Stimulated activated CD8-positive, alpha-beta memory T cell treated with anti-CD3 and anti-CD28 coated beads, Interleukin-12 subunit alpha, Interleukin-12 subunit beta, amount 100 ng/mL, for 4 hours (primary cell): ENCODE measurements at places on chromosomes 1 and 21.

DNA sequence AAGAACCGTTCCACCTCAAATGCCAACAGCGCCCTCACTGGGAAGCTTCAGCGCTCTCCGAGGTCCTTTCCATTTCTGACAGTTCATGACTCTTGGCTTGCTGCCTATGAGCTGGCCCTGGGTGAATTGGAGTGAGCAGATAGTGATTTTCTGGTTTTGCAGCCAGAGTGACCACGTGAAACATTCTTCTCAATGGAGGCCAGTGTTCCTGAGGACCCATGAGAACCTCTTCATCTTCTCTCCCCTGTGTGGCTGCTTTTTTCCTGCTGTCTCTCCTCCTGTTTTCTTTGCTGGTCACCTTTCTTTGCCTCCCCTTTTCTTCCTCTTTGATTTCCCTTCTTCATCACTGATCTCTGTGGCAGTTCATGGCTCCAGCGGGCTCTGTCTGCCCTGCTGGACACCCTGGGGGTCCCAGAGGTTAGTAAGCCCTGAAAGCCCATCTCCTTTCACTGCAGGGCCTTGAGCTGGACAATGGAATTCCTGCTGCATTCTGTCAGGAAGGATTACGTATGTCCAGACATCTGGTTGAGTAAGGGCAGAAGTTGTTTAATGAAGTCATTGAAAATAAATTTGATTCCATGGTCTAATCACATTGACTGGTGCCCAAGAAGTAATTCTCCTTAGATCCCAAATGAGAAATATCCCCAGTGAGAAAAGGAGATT is 29.9 kb downstream of the VASH2 start:
- no peak for DNase-seq

GRCh38 chr21:26732432-26733221 is 112.6 kb downstream of the ADAMTS1 start:
- DNase-seq: no peak

GRCh38 chr1:234989019-234989418 is 139.6 kb downstream of the TOMM20 start:
- DNase-seq: no peak

DNA sequence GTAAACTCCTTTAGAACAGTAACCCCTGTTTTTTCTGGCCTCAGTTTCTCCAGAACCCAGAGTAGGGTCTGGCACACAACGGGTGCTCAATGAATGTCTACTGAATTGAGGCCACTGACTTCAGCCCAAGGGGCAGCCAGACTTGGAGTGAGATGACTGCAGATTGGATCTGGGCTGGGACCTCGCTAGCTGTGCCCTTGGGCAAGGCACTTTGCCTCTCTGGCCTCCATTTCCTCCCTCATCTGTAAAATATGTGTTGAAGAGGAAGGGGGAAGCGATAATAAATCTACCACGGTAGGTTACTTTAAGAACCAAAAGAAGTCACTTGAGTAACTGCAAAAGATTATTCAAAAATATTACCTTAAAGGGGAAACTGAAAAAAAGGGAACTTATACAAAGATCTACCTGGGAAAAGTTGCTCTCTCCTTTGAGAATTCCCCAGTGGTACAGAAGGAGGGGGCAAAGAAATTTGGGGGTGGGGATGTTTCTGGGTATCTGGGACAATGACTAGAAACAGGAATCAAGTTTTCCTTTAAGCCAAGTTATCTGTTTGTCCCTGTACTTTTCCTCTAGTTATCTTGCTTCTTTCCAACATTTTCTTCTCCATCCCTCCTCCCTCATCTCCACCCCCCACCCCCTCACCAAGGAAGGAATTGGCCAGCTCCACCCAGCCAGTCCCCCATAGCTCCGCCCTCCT is 394 bp upstream of the GRHL3 start:
- DNase-seq: no peak

GRCh38 chr1:244100704-244101453 is 49.8 kb downstream of the ZBTB18 start:
- DNase-seq: no peak

GRCh38 chr1:246139745-246140182 is 367.3 kb downstream of the SMYD3 start:
- DNase-seq: no peak
